Kidney epithelial cell (primary cell): ENCODE measurements at places on chromosomes 7 and 10. TPM values are rescaled to one million over a fixed set of nuclear protein-coding genes. Genes with fewer than 3 reads are reported as not detected.

GRCh38 chr7:156379324-156380070, 261.1 kb upstream of the RNF32 start:
- no peak for DNase-seq

DNA sequence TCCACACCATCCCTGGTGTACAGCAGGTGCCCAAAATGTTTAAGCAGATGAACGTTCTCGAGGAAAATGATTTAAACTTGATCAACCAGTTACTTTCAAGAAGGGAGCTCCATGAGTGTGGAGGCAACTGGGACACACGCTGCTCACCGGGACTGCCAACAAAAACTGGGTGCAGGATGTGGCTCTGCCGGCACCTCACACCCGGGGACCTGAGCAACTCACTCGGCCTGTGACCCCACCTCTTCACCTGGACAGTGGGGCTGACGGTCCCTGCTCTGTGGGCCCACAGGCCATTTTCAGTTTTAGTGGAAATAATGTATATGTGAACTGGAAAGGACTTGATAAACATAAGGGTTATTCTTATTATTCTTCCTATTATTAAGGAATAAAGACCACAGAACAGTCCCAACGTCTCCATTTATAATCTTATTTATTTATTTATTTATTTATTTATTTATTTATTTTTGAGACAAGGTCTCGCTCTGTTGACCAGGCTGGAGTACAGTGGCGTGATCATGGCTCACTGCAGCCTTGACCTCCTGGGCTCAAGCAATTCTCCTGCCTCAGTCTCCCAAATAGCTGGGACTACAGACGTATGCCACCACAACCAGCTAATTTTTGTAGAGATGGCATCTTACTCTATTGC, 60.6 kb downstream of the RGS10 start:
- no peak for DNase-seq

DNA sequence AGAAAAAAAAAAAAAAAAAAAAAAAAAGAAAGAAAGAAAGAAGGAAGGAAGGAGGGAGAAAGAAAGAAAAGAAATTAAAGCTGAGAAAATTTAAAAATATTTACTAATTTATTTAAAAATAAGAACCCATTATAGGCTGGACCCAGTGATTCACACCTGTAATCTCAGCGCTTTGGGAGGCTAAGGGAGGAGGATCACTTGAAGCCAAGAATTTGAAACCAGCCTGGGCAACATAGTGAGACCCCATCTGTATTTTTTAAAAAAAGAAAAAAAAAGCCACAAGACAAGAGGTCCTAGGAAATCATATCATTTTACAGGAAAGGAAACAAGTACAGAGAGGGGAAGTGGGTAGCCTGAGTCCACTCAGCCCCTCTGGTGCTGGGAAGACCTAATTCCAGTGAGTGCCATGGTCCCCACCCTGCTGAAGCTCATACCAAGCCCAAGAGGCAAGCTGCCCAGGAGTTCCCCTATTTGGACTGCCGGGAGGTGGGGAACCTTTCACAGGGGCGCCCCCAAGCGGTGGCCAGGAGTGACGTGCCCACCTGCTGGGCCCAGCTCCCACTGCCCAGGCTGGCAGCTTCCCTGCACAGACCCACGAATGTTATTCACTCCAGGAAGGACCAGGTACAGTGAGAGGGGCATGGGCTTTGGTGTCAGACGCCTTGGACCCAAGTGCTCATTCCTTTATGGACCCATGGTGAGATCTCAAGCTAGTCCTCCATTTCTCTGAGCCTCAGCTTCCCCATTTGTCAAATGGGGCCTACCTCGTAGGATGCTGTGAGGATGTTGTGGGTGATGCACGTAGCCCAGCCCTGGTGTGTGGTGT, 133.6 kb downstream of the ZMIZ1 start:
- no peak for DNase-seq

- no peak for DNase-seq
These were observed 21.9 kb downstream of the ATXN7L1 start for GRCh38 chr7:105854498-105854897.

DNA sequence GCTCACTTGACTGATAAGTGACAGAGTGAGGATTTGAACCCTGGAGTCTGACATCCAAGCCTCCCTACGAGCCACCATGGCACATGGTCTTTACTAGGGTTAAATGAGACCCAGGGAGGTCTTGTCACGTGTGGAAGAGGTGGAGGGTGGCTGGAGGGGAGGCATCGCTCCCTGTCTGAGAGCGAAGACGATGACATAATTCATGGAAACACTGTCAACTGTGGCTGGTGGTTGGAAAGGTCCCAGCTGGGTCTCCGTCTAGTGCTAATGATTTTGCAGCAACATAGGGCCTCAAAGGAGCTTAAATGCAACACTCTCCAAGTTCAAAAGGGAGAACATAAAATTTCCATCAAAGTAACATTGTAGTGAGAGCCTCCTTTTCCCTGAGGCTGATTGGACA, 99.9 kb upstream of the BAIAP2L1 start:
- DNase-seq = no peak

- DNase-seq = no peak
These were observed 45.6 kb downstream of the JCAD start for GRCh38 chr10:30013757-30014156.

DNA sequence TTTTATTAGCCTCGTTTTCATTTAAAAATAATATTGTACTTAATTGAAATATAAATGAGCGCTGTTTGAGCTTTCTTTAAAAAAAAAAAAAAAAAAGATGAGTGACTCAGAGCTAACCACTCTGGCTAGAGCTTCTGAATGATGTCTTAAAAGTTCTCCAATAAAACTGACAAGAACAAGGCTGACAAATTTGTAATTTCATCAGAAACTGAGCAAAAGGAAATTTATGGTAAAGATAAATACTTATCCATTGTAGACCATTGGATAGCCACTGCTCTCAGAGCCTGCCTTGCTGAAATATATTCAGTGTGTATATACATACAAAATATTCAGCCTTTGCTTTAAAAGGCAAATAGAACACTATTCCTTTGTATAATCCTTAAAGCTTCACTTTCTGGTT, 91.2 kb upstream of the OIT3 start:
- DNase-seq = no peak

GRCh38 chr7:139708541-139708940, 69.3 kb downstream of the HIPK2 start:
- DNase-seq = no peak

- no peak for DNase-seq
These were observed 431.8 kb downstream of the RPS24 start for GRCh38 chr10:78465431-78465830.

GRCh38 chr7:112197322-112197721, 8.9 kb downstream of the DOCK4 start:
- no peak for DNase-seq

- no peak for DNase-seq
These were observed 40.3 kb upstream of the BHLHA15 start for GRCh38 chr7:98170966-98171365.

DNA sequence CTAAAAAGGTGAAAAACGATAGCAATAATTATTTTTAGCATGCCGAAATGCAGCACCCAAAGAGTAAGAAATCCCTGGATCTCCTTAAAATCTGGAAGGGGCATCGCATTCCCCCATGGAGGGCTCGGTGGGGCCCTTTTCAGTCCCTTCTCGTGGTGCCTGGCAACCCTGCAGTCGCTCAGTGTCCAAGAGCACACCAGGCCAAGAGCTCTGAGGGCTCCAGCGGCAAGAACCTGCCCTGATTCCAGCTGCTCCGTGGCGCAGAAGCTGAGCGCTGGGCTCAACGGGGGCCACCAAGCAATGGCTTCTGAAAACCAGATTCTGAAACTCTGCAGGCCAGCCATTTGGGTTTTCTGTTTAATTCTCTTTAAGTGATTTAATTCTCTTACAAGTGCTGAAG, 131.2 kb downstream of the PRKAG2 start:
- no peak for DNase-seq

- no peak for DNase-seq
These were observed 20.5 kb upstream of the SLC16A12 start for GRCh38 chr10:89555688-89556445.

DNA sequence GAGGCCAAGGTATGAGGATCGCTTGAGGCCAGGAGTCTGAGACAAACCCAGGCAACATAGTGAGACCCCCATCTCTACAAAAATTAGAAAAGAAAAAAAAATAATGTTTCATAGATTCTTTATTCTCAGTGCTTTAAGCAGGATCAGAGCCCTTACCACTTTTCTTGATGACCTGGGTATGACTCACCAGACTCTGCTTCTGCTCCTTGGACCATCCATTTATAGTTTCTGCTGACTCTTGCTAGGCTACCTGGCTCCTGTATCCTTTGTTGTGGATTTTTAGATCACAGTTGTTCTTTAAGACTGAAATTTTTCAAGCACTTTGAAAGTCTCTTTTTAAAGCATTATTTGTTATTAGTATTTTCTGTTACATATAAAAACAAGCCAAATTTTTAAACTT, 411.1 kb downstream of the GFRA1 start:
- peak; percentile 31 for DNase-seq

GRCh38 chr10:71836596-71836974, 14.5 kb downstream of the PSAP start:
- no peak for DNase-seq

DNA sequence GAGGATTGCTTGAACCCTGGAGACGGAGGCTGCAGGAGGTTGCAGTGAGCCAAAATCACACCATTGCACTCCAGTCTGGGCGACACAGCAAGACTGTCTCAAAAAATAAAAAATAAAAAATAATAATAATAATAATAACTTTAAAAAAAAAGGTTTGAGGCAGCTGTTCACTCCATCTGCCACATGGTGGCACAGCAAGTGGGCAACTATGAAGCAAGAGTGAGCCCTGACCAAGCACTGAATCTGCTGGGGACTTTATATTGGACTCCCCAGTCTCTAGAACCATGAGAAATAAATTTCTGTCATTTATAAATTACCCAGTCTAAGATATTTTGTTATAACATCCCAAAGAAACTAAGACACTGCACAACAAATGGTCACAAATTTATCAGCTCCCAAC, 14.6 kb upstream of the BRI3 start:
- no peak for DNase-seq

DNA sequence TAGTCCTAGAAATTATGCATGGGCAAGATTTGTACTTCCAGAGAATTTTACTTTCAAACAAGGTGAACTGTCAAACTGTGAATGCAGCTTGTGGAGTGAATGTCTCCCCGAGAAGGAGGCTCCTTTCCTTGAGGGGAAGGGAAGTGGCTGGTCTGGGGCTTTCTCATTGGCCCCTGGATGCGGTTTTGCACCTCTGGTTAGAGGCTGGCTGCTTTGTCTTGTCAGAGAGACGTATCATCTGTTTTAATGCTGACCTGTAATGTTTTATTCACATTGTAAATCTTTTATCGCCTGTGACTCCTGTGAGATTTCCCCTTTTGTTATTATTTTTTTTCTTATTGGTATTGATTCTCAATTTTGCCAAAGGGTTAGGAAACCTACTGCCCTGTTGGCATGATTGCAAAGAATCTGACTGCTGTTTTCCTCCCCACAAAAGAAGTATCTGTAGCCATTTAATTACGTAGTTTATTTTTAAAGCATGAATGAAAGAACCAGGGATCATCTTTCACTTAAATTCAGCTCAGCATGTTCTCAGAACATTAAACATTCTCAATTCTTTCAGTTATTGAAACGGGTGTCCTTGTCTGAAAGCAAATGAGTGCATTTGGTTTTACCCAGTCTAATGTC, 238.3 kb upstream of the NFE2L3 start:
- no peak for DNase-seq

DNA sequence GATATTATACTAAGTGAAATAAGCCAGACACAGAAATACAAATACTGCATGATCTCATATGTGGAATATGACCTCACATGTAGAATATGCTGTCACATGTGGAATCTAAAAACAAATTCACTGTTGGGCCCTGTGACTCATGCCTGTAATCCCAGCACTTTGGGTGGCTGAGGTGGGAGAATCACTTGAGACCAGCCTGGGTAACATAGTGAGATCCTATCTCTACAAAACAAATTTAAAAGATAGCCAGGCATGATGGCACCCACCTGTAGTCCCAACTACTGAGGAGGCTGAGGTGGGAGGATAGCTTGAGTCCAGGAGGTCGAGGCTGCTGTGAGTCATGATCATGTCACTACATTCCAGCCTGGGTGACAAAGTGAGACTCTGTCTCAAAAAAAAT, 160.3 kb downstream of the PTEN start:
- no peak for DNase-seq

DNA sequence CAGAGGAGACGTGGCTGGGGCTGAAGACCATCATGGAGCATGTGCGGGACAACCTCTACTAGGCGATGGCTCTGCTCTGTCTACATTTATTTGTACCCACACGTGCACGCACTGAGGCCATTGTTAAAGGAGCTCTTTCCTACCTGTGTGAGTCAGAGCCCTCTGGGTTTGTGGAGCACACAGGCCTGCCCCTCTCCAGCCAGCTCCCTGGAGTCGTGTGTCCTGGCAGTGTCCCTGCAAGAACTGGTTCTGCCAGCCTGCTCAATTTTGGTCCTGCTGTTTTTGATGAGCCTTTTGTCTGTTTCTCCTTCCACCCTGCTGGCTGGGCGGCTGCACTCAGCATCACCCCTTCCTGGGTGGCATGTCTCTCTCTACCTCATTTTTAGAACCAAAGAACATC, 22.0 kb upstream of the CPA5 start:
- DNase-seq = no peak

INHBA gene
- 76.1 and 77.1 TPM in 2 replicates for total RNA-seq

UBE3C gene
- 74.1 and 76.9 TPM in 2 replicates for total RNA-seq

MBL2 gene
- total RNA-seq = not detected in 2 replicates

C1QL3 gene
- 0.41 and 0.96 TPM in 2 replicates for total RNA-seq

TM9SF3 gene
- 77.6 and 78.5 TPM in 2 replicates for total RNA-seq

EFCAB10 gene
- total RNA-seq = 2.1 and 2.5 TPM in 2 replicates
